GDM1 (cell line): ENCODE measurements at places on chromosomes 1 and 21.

GRCh38 chr1:147156642-147157041 is 15.6 kb downstream of the PRKAB2 start:
- no peak for DNase-seq

DNA sequence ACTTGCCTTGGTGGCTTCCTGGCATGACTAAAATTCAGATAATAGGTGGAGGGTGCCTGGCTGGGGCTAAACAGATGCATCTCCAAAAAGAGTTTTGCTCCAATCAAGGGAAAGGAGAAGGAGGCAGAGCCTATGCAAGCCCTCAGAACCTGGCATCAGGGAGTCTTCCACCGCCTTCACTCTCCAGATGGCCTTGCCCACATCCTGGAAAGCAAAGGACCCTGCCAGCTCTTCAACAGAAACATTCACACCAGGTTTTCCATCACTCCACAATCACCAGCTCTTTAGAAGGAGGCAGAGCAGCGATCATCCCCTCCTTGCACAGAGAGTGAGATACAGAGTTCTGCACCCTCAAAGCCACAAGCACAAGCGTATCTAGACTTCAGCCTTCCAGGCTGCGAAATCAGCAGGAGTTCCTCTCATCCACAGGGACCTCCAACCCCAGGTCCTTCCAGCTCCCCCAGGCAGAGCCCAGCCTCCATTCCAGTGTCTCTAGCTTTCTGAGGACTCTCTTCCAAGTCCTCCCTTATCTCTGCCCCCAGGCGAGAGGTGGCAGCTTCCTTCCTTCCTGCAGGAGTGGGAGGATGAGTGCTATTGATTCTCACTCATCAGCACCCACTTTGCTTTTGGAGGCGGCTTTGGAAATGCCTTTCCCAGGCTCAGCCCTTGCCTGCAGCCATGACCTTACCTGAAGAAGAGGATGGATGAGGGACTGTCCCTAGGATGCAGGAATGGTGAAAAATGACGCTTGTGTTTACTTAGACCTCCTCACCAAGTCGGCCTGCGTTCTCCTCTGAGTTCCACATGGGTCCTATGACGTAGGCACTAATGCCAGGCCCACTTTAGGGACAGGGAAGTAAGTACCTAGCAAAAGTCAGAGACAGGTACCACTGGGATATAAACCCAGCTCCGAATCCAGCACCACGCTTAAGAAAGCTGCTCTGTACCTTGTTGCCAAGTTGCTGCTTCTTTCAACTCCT is 75.4 kb downstream of the RIPK4 start:
- DNase-seq = no peak

- DNase-seq = no peak
Measured at GRCh38 chr1:12078575-12078937, 15.5 kb downstream of the TNFRSF8 start.

DNA sequence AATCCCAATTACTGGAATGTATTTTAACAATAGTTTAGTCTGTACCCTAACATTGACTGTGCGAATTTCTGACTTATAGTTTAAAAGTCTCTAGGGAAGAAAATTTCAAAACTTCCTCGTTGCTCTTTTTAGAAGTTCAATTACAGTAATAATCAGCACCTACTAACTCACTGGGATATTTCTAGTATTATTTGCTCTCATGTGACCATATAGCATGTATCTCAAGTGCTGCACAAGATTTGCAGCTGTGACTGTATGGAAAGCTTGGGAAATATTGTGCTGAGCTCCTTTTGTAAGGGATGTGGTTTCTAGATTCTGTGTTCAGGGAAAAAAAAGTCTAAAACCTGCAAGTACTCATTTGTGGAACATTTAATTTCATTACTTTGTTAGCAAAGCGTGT is 153.1 kb downstream of the ST6GALNAC3 start:
- no peak for DNase-seq

GRCh38 chr1:106747791-106748190 is 308.7 kb upstream of the PRMT6 start:
- no peak for DNase-seq

DNA sequence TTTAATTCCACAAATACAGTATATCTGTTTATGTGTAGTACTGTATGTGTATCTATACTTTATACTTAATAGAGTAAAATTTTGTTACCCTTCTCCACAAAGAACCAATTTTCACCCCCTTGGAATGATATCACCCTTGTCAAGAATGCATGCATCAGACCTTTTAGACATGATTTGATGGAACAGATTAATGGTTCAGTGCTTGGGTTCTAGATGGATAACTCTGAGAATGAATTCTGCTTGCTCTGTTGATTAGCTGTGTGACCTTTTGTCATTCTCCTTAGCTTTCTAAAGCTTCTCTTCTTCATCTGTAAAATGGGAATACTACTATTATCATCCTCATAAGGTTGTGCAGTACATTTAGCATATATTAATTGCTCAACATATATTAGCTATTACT is 105.1 kb downstream of the NEK7 start:
- DNase-seq = no peak

GRCh38 chr1:16915627-16915973 is 6.1 kb upstream of the CROCC start:
- no peak for DNase-seq

- DNase-seq = no peak
Measured at GRCh38 chr1:220274251-220274855, 2.1 kb upstream of the RAB3GAP2 start.
